Hematopoietic multipotent progenitor cell treated with erythropoietin and hydrocortisone succinate and interleukin-3 and kit ligand, for 4 days (in vitro differentiated cells): ENCODE measurements at places on chromosomes 1 and 21.

DNA sequence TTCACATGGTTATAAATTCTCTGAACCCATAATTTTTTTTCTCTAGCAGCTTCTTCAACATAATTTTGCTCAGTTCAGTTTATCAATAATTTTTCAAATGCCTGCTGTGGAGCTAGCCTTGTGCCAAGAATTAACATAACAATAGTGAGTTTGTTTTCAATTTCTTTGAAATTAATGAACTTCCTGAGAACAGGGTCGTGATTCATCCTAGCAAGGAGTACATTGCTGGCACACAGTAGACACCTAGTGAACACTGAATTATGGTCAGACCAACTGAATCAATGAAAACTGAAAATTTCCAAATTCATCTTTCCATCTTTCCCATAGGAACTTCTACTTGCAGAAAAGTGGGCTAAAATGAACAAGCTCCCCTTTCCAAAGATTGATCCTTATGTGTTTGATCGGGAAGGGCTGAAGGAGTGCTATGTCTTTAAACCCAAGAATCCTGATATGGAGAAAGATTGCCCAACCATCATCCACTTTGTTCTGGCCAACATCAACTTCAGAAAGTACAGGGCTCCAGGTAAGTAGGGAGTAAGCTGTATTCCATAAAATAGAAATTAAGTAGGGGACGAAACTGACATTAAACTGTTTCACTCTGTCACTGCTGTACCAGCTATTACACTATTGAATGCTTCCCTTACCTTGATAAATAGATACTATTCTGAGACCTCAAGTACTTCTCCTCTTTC is 148.7 kb downstream of the PLA2G4A start:
- DNase-seq: no peak

- DNase-seq: no peak
Observed at GRCh38 chr1:201305815-201306214, 22.5 kb downstream of the PKP1 start.

GRCh38 chr21:36388096-36388495 is 2.9 kb downstream of the CHAF1B start:
- no peak for DNase-seq

- peak; percentile 83 for DNase-seq
Observed at GRCh38 chr21:37582590-37582989, 216.0 kb downstream of the DYRK1A start.

GRCh38 chr1:242787968-242788367 is 263.5 kb upstream of the PLD5 start:
- DNase-seq: no peak

GRCh38 chr1:62384276-62385005 is 52.4 kb upstream of the USP1 start:
- no peak for DNase-seq

GRCh38 chr1:155272466-155273342 is 600 bp downstream of the CLK2 start:
- DNase-seq: peak; percentile 75

GRCh38 chr1:8438489-8438888 is 120.6 kb downstream of the SLC45A1 start:
- no peak for DNase-seq
